Activated CD4-positive, alpha-beta T cell treated with anti-CD3 and anti-CD28 coated beads, Interleukin-2, amount 50 U/mL, for 1 hour (primary cell): ENCODE measurements at places on chromosomes 5 and 9.

GRCh38 chr9:96510258-96510657, 60.3 kb downstream of the HABP4 start:
- DNase-seq: no peak

GRCh38 chr5:54458221-54458620, 2.7 kb downstream of the HSPB3 start:
- DNase-seq: no peak

DNA sequence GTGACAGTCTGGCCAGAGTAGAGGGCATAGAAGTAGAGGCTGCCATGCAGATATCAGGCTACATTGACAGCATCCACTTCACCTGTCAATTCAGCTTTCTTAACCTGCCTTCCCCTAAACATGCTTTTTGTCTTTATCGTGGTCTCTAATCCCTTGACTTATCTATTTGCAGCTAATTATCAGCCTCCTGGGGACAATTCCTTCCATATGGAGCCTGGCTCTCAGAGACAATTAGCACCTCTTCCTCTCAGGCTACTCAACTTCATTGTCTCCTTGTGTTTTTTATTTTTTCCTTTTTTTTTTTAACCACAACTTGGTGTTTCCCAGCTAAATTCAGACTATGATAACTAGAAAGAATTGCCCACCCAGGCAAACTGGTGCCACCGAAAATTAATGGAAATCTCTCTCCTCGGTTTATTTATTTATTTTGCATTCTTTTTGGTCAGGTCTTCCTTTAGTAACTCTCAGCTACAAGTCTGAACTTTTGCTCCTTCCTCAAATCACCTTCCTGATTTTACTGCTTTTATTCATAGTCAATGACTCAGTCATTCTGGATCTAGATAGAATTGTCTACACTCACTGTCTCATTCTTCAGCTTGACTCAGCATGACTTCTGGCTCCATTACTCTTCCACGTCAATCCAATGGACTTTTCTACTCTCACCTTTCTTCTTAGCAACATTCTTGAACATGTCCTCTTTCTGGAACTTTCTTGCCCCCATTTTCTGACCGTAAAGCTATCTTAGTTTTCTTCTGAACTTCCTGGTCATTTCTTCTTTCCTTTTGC, 63.0 kb upstream of the BASP1 start:
- no peak for DNase-seq

- DNase-seq: no peak
Measured at GRCh38 chr9:91316093-91316492, 45.6 kb downstream of the AUH start.

DNA sequence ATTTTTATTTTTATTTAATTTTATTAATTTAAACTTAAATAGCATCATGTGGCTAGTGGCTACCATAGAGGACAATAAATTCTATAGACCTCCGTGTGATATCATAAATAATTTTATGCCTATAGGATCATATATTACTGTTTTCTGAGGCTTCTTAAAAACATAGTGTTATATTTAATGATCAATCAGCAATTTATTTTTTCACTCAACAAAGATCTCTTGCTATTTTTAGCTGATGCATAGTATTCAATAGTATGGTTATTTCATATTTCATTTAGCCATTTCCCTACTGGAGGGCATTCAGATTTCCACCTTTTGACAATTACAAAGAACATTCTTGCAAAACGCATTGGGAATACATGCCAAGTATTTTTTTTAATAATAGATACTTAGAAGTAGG, 114.1 kb downstream of the PDE4D start:
- DNase-seq: no peak

- DNase-seq: no peak
Measured at GRCh38 chr5:66351813-66352212, 207.7 kb downstream of the SREK1 start.

- DNase-seq: no peak
Measured at GRCh38 chr5:135222171-135222681, 176.8 kb downstream of the MACROH2A1 start.

DNA sequence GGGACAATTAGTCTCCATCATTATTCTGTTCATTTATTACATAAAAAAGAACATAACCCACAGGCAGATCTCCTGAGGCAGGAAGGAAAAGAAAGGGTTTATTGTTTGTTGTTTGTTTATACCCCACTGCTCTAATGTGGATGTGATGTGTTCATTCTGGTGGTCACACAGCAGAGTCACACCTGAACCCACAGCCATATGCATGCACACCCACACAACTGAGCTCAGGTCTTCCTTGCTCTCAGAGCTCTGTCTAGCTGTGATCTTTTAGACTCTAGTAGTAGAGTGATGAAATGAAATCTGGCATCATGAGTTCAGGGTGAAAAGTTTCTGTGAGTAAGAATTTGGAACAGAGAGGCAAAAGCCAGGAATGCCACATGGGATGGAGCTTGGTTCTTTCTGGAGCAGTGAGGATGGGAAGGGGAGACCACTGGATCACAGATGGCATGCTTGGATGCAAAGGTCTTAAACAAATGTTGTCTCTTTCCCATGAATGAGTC, 227.0 kb downstream of the PAPPA start:
- no peak for DNase-seq

DNA sequence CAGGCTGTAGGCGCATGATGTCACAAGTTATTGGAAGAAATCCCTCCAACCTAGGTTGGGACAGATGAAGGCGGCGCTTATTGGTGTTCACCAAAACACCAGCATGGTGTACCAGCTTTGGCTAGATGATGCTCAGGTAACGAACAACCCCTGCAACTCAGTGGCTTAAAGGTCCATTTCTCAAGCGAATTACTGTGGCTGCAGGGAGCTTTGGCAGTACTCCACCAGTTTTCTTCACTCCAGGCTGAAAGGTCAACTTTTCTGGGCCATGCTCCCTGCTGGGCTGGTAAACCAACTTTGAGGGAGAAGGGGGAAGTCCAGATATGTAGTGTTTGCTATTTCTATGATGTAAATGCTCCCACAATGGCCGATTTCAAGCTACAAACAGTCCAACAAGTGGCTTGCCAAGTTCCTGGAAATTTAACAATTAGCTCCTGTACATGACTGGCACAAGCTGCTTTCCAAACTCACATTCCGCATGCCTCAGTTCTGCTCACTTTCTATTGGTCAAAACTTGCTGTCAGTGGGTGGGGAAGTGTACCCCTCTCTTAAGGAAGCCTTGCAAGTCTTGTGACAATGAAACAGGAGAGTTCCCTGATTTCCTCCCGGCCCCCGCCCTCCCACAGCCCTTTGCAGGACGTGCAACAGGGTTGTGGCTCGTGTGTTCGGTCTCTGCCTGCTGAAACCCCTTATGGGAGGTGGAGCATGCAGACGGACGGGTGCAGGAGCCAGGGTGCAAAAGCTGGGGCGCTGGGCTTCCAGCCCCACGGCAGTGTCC, 588 bp upstream of the ZBED3 start:
- DNase-seq: no peak

GRCh38 chr9:92312887-92313623, 12.1 kb downstream of the NOL8 start:
- DNase-seq: no peak

DNA sequence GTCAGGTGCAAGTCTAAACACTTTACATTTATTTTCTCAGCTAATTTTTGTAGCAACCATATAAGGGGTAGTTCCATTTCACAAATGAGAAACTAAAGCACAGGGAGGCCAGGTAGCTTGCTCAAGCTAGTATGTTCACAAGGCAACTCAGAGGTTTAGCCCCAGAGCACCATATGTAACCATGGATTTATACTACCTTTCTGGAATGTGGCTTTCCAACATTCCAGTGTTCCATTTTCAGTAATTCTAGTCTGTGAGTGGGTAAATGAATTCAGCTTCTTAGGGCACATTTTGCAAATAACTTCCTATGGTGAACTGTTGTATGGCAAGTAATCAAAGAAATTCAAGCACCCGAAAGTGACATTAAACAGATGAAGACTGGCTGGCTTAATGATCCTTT, 25.0 kb upstream of the CAST start:
- DNase-seq: no peak

- peak; percentile 94 for DNase-seq
Measured at GRCh38 chr5:43008363-43009153, 31.6 kb downstream of the ANXA2R start.

DNA sequence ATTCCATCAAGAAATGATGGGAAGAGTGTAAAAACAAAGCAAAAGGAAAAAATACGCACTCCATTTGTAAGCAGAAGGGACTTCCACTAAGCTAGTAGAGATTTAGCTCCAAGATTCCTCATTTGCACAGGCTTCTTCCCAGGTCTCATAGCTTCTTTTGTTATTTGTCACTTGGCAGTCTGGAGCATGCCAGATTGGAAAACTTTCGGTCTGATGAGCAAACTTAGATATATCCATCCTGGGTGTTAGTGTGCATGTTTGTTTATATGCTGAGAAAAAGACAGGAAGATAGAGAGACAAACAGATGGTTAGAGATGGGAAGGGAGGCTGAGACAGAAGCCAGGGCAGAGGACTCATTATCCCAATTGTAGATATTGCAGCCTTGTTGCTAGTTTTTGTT, 1644.5 kb upstream of the NUDT12 start:
- DNase-seq: no peak

GRCh38 chr9:15696979-15697378, 144.1 kb downstream of the CCDC171 start:
- no peak for DNase-seq

DNA sequence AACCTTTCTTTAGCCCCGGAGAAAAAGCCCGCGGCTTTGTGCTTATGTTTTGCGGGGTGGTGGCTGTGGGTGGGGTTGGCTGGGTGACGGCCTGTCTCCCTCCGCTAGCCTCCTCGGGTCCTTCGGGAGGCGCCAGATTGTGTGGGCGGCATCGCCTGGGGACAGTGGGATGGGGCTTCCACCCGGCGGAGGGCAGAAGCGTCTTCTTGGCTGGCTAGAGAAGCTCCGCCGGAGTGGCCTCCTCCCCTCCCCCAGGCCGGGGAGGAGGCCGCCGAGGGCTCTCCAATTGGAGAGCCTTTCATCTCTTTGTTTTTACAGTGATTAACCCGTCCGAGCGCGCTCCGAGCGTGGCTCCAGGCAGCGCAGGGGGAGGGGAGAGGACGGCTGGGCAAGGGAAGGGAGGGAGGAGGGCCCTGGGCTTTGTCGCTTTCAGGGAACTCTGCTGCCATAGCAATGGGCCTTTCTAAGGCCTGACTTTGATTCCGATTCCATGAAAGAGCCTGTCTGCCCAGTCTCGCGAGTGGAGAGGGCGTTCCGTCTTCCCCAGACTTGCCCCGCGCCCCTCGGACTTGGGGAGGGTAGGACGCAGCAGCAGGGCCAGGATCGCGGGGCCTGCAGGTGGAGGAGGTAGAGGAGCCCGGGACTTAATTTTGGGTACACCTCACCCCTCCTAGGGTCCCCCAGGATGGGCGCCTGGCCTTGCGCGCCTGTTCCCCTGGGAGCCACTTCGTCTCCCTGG, 36.7 kb upstream of the TIFAB start:
- no peak for DNase-seq

- DNase-seq: no peak
Measured at GRCh38 chr5:79032031-79032695, 37.3 kb downstream of the DMGDH start.

DNA sequence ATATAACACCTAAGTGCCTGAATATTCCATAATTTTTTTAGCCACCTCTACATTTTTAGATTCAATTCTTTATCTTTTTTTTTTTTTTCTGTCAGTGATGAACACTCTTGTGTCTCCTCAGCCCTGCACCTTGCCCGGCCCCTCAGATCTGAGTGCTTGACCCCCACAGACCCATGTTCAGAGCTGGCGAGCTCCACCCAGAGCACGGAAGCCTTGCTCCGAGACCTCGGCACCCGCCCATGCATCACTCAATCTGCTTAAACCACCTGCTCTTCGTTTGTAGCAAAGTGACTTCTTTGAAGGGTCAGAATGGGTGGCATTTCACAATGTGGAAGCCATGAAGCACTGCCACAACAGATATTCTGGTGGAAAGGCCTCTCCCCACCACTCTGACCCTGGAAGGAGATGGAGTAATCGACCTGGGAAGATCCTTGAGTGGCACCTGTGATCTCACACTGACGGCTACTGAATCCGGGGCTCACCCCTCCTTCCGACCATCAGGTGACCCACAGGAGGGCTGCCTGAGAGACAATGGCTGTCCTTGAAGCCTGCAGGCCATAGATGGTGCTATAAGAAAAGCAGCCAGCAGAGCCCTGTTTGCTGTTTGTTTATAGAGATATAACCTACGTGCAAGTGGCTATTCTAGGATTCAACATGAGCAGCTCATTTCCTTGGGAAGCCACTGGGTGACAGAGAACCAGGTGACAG, 261.1 kb upstream of the IRX4 start:
- DNase-seq: no peak
